ENCODE measurements at places on chromosomes 1 and 21. TPM values are rescaled to one million over a fixed set of nuclear protein-coding genes. Genes with fewer than 3 reads are reported as not detected.

The RNU1-1 gene
- not detected for polyA plus RNA-seq

The ESPN gene
- polyA plus RNA-seq = 21.5 TPM

The SDC3 gene
- 25.2 TPM for polyA plus RNA-seq

The UBL4B gene
- polyA plus RNA-seq = not detected

The GALE gene
- polyA plus RNA-seq = 44.2 TPM

The KIF14 gene
- polyA plus RNA-seq = 7.6 TPM

The ELF3 gene
- 66.6 TPM for polyA plus RNA-seq

The PLA2G2A gene
- polyA plus RNA-seq = not detected

The PDXK gene
- 93.2 TPM for polyA plus RNA-seq

The NR1I3 gene
- polyA plus RNA-seq = 3.2 TPM

The GOLPH3L gene
- 37.5 TPM for polyA plus RNA-seq

The PDE4B gene
- polyA plus RNA-seq = 8.4 TPM

The LAMC1 gene
- polyA plus RNA-seq = 268 TPM

The KRTAP10-5 gene
- not detected for polyA plus RNA-seq

The SGIP1 gene
- 11.7 TPM for polyA plus RNA-seq

The TSPEAR gene
- polyA plus RNA-seq = 0.95 TPM

The PLEKHN1 gene
- 0.16 TPM for polyA plus RNA-seq

The HTR6 gene
- polyA plus RNA-seq = 2.7 TPM

The GCSAML gene
- 0.58 TPM for polyA plus RNA-seq

The ZMYND12 gene
- 4.6 TPM for polyA plus RNA-seq

The APOBEC4 gene
- not detected for polyA plus RNA-seq

The HCRTR1 gene
- 0.39 TPM for polyA plus RNA-seq

The AMY1C gene
- polyA plus RNA-seq = not detected

The GPR37L1 gene
- 0.13 TPM for polyA plus RNA-seq

The RPTN gene
- not detected for polyA plus RNA-seq

The C4BPA gene
- 0.69 TPM for polyA plus RNA-seq

The CNR2 gene
- polyA plus RNA-seq = 0.12 TPM

The ANKRD35 gene
- 2.6 TPM for polyA plus RNA-seq

The MATN1 gene
- polyA plus RNA-seq = 0.23 TPM

The ASPM gene
- polyA plus RNA-seq = 23.4 TPM

The SPRR2A gene
- not detected for polyA plus RNA-seq

The TMEM53 gene
- 15.7 TPM for polyA plus RNA-seq

The OR2M3 gene
- 0.04 TPM for polyA plus RNA-seq

The SMCP gene
- polyA plus RNA-seq = not detected

The ALPL gene
- 45.9 TPM for polyA plus RNA-seq

The ZSCAN20 gene
- polyA plus RNA-seq = 5.2 TPM

The LMX1A gene
- 0.07 TPM for polyA plus RNA-seq

The VANGL2 gene
- 33.2 TPM for polyA plus RNA-seq

The KCNN3 gene
- polyA plus RNA-seq = 2.3 TPM

The FOXD3 gene
- polyA plus RNA-seq = 0.12 TPM

The LDLRAD1 gene
- polyA plus RNA-seq = not detected

The CR1L gene
- polyA plus RNA-seq = 2.0 TPM

The GNAT2 gene
- not detected for polyA plus RNA-seq

The PBX1 gene
- polyA plus RNA-seq = 140 TPM

The CFAP74 gene
- polyA plus RNA-seq = 0.53 TPM

The SLC1A7 gene
- 0.08 TPM for polyA plus RNA-seq

The TMPRSS3 gene
- 3.4 TPM for polyA plus RNA-seq

The IGSF9 gene
- 24.2 TPM for polyA plus RNA-seq
